AG10803 (cell line): ENCODE measurements at places on chromosomes 5 and 9.

DNA sequence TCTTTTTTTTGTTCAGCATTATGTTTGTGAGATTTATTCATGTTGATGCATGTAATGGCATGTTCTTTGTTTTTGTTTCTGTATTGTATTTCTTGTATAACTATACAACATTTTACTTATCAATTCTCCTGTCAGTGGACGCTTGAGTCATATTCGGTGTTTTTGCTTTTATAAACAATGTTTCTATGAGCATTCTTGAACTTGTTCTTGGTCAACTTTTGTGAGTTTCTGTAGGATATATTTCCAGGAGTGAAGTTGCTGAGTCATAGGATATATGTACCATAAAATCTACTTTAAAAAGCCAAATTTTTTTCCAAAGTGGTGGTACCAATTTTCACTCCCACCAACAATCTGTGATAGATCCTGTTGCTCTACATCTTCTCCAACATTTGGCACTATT is 104.8 kb downstream of the VCAN start:
- DNase-seq: no peak

DNA sequence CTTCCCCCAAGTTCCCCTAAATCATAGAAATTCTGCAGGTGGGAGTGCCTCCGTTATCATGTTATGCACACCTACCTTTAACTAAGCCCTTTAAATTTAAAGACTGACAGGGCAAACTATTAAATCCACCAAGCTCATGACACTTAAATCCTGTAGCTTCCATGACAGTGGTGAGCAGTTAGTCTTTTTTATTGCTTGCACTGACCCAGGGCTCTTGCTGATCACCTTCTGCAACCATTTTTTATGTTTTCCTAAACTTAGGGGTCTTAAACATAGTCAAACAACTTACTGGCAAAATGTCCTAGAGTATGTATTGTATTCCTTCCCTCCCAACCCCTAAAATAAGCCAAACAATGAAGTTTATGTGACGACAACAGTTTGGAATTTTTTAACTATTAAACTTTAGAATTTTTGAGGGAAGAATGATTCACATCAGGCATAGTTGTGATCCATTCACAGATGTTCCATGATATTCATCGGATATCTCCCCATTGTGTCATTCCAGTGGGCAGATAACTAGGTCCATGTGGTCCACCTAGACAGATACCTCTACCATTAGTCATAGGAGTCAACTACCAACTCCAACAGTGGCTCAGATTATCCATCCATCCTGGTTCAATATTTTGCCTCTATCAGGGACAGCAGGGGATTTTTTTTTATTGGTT is 283.1 kb downstream of the ADAMTS6 start:
- peak; percentile 99 for DNase-seq

- DNase-seq: no peak
Measured at GRCh38 chr9:82129708-82130107, 141.1 kb downstream of the SPATA31D1 start.

DNA sequence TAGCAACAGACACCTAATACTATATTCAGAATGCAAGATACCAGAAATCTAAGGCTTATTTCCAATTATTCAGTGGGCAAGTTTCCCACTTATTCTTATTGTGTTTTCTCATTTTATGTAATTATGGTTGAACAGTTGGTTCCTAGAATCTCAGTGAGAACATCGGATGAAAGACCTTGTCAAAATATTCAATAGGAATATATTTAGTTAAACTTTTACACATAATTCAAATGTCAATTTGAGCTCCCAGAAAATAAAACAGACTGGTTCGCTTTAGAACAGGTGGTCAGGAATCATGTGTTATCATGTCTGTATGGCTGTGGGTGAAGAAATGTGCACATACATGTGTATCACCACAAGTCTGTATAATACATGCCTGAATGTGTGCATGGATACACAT is 447.8 kb downstream of the MED10 start:
- no peak for DNase-seq

DNA sequence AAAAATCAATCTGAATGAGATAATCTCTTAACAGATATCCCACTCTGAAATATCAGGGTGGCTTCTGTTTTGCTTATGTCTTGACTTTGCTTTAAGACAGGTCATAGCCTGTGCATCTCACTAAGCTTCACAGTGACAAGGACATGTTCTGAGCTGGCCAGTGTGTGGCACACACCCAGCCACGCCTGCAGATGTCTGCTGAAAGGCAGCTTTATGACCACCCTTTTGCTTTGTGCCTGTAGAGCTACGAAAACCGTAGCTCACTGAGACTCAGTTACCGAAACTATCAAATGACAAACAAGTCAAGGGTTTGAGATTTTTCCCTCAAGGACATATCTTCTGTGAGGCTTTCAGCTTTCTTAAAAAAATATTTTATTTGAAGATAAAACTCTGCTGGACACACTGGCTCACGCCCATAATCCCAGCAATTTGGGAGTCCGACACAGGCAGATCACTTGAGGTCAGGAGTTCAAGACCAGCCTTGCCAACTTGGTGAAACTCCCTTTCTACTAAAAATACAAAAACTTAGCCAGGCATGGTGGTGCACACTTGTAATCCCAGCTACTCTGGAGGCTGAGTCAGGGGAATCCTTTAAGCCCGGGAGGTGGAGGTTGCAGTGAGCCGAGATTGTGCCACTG is 233.2 kb downstream of the SPATA31A1 start:
- DNase-seq: no peak

DNA sequence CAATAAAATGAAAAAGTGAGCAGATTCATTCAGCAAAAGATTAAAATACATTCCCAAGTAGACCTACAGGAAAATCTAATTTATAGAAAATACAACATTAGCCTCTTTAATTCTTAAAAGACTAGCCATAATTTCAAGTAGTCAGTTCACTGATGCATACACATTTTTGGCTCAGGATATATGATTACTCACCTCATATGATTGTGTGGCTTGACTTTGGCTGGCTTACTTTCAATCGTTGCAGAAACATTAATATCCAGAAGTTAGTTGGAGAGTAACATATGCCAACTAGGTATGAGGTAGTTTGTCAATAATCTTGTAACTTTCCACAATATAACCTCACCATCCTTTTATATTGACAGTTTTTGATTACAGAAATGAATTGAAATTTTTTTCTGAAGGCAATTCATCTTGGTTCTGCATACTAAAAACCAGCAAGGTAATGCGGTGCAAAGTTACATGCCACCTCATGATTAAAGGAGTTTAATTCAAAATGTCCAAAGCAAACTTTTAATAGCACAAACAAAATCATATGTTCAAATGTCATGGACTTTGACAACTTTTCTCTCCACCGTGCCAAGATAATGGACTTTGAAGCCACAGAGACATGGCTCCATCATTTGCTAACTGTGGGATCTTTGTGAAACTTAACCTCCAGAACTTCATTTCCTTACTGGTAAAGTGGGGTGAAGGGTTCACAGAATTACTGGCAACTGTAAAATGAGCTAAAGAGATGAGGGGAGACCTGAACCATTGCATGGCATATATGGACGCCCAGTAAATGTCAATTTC is 76.6 kb upstream of the PAM start:
- DNase-seq: peak; percentile 71

DNA sequence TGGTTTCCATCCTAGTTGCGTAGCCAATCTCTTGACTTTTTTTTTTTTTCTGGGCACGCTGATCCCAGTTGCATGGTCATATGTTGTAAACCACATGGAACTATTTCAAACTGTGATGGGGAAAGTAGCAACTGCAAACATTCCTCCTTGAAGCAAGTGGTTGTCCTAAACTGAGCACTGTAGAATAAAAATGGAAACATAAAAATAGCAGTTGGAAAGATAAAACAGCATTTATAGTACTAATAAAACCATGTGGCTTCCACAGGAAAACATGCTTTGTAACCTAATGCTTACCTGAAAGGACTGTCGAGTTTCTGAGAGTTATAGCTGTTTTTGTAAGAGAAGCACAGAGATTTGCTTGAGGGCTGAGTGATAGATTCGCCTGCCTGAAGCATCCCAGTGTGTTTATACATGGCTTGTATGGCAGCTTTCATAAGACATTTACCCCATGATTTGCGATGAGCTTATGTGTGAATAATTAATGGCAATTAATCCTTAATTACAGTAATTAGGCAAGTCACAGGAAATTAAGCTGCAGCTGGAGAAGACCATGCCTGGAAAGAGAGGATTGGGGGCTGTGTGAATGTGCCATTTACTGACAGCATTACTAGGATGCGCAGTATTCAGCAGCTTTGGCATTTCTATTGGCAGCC is 136.5 kb downstream of the PBX3 start:
- peak; percentile 71 for DNase-seq

DNA sequence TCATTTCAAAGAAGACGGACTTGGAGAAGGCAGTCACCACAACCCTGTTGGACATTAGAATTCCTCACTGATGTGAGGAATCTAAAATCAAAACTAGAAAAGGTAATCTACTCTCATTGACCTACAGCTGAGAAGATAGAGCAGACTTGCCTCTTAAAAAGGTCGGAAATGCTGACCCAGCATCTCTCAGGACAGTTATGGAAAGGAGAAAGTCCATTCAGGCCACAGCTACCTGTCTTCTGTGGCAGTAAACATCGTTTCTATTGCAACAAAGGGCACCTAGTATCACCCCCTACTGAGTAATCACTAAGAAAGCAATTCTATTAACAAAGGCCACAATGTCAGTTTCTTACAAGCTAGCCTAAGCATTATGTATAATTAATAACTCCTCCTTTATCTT is 601.7 kb downstream of the PRELID2 start:
- no peak for DNase-seq

- DNase-seq: no peak
Measured at GRCh38 chr5:173139631-173140030, 4.7 kb upstream of the BNIP1 start.

GRCh38 chr5:52077941-52078815 is 694.9 kb downstream of the ISL1 start:
- DNase-seq: no peak

- peak; percentile 35 for DNase-seq
Measured at GRCh38 chr9:99181621-99182020, 40.1 kb downstream of the ALG2 start.

- DNase-seq: no peak
Measured at GRCh38 chr9:93572636-93573515, 3.5 kb upstream of the PHF2 start.

DNA sequence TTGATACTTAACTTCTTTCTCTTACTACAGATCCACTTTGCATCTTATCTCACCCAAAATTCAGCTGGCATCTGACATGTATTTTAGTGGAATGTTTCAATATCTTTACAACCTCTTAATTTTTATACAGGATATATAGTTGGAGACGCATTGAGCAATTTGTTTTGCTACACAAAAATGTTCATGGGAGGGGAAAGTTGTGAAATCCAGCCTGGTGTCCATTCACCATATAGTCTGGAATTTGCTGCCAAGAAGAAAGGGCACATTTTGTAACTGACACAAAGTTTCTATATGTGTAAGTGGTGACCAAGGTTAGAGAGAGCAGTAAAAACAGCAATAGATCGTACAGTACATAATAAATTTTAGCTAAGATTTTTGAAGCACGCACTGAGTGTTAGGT is 14.0 kb upstream of the CHD1 start:
- no peak for DNase-seq

DNA sequence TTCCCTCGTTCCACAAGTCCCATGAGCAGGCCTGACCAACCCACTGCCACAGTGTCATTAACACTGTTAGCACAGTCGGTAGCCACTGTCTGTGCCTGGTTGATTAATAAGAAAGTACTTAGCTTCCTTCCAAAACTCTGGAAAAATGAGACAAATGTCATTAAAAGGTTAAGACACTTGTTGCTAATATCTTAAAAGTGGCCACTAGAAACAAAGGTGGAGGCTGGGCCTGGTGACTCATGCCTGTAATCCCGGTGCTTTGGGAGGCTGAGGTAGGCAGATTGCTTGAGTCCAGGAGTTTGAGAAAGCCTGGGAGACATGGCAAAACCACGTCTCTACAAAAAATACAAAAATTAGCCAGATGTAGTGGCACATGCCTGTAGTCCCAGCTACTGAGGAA is 194.0 kb downstream of the PDZD2 start:
- DNase-seq: no peak

DNA sequence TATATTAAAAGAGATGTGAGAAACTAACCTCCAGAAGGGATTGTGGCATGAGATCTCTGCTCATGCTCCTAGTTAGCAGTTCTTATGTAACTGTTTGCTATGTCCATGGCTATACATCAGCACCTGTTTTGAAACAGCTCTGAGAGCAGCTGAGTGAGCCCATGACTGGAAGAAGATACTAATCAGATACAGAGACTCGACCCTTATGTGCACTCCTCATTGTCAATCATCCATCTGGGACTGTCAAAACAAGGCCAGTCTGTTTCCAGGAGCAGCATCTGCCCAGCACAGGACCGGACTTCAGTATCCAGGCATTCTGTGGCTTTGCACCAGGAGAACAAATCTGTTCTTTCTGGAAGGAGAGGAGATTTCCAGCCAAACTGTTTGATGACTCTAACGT is 77.7 kb downstream of the EFNA5 start:
- no peak for DNase-seq

DNA sequence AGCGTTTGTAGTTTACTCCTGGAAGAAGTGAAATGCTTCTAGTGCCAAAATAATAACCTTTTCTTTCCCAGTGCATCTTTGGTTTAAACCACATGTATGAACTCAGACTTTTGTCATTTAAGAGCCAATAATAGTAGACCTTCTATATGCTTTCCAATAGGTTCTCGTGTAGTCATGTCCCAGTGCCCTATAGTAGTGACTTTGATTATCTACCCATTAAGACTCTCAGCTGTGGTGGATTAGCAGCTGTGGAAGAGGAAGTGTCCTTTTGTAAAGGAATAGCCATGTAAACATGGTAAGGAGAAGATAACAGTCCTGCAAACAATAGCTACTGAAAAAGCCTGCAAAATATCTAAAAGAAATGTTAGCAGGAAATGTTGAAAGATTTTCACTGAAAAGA is 765.3 kb downstream of the MTRR start:
- no peak for DNase-seq

DNA sequence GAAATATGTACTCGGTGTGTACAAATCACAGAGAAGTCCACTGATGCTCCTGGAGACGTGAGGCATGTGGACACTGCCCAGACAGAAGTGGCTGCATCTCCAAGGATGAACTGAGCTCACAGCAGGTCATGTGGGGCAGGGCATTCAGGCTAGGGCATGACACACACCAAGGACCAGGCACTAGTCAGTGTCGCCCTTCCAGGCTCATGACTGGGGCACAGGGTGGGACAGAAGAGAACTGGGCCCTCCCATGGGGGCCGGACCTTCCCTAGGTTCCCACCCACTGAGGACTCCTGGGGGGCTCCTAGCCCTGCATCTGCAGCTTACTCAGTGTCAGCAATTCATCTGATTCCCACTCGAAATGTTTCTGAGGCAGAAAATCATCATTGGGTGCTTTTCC is 256.8 kb upstream of the IRX4 start:
- no peak for DNase-seq
